ENCODE measurements at places on chromosomes 5 and 9.

DNA sequence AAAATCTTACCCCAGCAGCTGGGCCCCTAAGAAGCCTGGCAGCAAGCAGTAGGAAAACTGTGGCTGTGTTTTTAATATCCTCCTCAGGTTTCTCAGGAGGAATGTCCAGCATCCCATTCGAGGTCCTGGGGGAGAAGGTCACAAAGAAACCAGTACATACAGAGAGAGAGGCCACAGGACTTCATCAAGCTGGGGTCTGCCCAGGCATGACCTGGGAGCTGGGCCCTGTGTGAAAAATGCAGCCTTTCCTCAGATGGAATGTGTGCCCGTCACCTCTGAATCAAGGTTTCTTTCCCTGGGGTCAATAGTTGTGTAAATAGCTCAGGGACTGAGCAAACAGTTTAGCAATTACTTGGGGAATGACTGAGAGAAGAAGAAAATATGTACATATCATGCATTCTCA lies 33.9 kb upstream of the RAD23B start:
- DNase-seq: no peak

DNA sequence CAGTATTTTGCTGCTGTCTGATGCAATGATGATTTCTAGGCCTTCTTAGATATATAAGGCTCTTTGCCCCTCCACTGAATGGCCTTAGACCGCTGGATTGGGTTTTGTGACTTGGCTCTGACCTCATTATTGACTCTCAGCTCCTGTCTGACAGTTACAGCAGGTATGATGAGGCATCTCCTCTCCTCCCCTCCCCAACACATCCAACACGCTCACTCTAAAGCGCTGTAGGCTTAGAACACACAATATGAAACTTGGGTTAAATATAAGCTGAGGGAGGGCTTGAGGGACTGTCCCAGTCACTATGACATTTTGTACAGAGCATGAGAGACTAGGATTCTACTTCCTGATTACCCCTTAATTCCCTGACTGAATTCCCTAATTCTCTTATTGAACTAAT lies 18.8 kb upstream of the CER1 start:
- DNase-seq: no peak

DNA sequence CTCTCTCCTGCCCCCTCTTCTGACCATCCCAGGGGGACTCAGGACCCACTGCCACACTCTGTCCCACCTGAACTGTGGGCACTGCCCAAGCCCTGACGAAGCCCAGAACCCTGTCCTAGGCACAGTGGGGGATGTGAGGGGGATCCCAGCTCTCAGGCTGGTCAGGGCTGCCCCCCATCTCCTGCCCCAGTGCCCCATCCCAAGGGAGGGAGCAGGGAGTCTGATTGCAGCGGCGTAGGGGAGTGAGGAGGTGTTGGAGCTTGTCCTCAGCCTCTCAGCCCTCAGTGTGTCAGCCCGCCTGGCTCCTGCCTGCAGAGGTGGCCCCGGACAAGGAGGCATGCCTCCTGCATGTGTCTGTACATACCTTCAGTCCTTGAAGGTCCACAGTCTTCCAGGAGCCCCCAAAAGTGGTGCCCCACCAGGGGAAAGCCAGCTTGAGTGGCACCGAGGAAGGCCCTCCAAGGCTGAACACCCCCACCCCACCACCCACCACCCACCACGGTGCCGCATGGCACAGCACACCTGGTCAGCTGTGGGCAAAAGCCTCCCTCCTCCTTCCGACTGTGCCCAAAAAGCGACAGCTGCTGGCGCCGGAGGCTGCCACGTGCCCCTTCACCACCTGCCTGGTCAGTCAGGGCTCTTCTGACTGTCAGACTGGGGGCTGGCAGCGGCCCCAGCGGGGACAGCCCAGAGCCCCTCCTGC lies 930 bp downstream of the SARDH start:
- DNase-seq: no peak

DNA sequence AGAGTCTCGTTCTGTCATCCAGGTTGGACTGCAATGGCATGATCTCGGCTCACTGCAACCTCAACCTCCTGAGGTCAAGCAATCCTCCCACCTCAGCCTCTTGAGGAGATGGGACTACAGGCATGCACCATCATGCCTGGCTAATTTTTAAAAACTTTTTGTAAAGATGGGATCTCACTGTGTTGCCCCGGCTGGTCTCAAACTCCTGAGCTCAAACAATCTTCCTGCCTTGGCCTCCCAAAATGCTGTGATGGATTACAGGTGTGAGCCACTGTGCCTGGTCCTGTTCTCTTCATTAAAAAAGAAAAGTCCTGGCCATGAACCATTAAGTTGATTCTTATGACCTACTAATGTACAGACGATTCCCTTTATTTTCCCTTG lies 54.7 kb downstream of the ERAP1 start:
- DNase-seq: no peak

- DNase-seq: no peak
Measured at GRCh38 chr9:78472111-78472510, 175.2 kb downstream of the PSAT1 start.

DNA sequence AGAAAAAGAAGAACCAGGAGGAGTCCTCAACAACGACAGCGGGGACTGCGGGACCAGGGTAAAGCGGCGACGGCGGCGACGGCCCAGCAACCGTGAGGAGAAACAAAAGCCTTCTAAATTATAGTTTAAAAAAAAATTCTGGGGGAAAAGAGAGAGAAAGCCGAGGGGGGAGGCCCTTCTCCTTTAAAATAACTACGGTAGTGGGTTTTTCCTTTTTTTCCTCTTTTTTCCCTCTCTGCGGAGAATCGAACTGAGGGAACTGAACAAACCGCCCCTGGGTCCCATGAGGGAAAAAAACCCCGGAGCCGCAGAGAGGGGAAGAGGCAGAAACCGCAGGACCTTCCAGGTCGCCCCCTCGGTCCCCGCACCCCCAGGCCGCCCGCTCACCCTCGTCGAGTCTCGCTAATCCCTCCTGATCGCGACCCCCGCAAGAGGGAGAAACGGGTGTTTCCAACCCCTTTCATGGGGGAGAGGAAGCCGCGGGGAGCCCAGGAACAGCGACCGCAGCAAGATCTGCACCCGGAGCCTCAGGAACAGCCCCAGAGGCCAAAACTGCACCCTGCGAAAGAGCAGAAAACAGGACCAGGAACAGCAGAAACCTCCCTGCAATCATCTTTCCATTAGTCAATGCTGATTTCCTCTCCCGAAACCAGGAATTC lies 453 bp downstream of the CPEB4 start:
- DNase-seq: peak; percentile 87

DNA sequence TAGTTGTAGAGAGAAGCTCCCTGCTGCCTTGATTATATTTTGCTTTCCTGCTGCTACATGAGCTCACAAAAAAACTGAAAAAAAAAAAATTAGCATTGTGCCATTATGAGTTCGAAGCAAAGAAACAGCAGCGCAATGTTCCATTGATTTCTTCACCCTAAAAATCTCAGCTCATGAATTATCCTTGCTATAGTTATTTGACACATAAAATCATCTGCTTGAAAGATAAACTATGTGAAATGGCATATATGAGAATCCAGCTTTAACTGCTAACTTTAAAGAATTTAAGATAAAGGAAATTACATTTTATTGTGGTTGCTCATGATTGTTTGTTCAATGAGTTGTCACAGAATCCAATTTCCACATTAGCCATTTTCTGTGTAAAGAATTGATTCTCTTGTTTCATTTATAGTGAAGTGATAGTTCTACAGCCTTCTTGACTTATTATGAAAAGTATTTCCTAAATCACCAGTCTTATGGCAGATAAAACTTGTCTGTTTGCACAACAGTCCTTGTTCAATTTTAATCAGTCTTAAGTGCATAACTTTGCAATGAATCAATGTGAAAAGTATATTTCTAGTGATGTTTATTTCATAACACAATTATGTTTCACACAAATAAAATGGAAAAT lies 1275.0 kb upstream of the CDH9 start:
- no peak for DNase-seq

DNA sequence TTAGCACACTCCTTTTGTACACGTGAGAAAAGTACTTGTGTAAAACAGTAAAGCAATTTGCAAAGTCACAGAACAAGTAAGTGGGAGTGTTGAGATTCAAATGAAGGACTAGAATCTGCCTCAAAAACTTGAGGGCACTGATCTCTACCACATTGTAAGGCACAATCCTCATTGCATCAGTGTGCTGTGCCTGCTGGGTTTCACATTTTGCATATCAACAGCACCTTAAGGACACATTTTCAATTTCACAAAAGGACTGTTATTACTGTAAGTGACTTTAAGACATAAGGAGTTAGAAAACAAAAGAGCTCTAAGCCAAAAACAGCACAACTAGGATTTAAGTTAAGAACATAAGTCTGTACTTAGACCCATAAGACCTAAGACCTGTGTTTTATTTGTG lies 44.7 kb upstream of the HK3 start:
- no peak for DNase-seq

DNA sequence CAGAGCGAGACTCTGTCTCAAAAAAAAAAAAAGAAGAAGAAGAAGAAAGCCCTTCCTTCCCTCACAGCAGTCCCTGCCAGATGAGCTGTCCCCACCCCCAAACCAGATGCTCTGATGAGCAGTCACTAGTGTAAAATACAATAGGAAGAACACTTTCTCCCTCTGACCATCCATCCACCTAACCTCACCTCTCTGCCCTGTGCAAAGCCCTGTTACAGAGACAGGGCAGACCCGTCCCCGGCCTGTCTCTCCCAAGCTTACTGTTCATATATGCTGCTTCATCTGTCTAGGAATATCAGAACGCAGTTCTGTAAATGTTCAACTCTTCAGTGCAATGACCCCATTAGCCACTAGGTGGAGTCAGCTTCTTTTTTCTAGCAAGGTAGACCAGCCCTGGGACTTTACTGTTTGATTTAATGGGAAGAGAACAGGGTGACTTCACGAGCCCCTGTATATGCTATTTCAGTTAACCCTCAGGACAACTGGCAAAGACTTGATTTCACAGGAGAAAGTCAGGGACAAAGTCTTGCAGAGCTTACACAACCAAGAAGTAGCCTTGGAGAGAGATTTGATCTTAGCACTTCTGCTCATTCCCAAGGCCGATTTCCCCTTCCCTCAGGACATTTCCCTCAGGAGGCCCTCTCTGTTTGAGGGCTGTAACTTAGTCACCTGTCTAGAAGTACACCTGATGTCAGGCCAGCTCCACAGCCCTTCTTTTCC lies 14.9 kb upstream of the FGFR4 start:
- DNase-seq: peak; percentile 73

DNA sequence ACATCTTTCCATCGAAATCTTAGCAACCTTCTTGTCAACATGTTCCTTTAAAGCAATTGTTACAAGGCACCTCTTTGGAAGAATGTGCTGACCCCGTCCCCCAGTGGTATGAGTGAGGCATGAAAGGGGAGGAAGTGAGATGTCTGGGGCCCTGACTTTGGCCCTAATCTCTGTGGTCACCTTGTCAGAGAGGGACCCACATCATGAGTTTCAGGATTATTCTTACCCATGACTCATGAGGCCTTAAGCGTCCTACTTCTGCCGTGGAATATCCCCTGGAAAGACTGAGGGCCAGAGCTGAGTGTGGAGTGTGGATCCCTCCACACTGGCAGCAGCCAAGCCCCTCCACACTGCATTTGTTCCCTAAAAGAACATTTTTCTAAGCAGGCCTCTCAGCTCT lies 81.2 kb downstream of the FSTL4 start:
- DNase-seq: no peak

- no peak for DNase-seq
Measured at GRCh38 chr5:137856201-137856600, 11.5 kb upstream of the MYOT start.

All from left lung (tissue), 14 donors.